Pericardium fibroblast (primary cell): ENCODE measurements at places on chromosomes 12 and 14. TPM values are rescaled to one million over a fixed set of nuclear protein-coding genes. Genes with fewer than 3 reads are reported as not detected.

The CLEC1B gene
- not detected in 2 replicates for total RNA-seq

The COA8 gene
- 40.5 and 58.4 TPM in 2 replicates for total RNA-seq

The KRT79 gene
- total RNA-seq, result not detected in 2 replicates

The LRFN5 gene
- 1.8 and 3.1 TPM in 2 replicates for total RNA-seq

The ITGB7 gene
- 0.17 TPM in 1 of 2 replicates, not detected in the other for total RNA-seq

The E2F7 gene
- total RNA-seq, result 0.47 and 0.85 TPM in 2 replicates

The ACVRL1 gene
- 79.6 and 125 TPM in 2 replicates for total RNA-seq

The ASB2 gene
- not detected in 2 replicates for total RNA-seq

The SLC7A8 gene
- 4.3 and 9.8 TPM in 2 replicates for total RNA-seq

The CABP1 gene
- 0.82 and 4.2 TPM in 2 replicates for total RNA-seq

The GLI1 gene
- 0.68 and 1.3 TPM in 2 replicates for total RNA-seq
